ENCODE measurements at places on chromosomes 13 and 19.

DNA sequence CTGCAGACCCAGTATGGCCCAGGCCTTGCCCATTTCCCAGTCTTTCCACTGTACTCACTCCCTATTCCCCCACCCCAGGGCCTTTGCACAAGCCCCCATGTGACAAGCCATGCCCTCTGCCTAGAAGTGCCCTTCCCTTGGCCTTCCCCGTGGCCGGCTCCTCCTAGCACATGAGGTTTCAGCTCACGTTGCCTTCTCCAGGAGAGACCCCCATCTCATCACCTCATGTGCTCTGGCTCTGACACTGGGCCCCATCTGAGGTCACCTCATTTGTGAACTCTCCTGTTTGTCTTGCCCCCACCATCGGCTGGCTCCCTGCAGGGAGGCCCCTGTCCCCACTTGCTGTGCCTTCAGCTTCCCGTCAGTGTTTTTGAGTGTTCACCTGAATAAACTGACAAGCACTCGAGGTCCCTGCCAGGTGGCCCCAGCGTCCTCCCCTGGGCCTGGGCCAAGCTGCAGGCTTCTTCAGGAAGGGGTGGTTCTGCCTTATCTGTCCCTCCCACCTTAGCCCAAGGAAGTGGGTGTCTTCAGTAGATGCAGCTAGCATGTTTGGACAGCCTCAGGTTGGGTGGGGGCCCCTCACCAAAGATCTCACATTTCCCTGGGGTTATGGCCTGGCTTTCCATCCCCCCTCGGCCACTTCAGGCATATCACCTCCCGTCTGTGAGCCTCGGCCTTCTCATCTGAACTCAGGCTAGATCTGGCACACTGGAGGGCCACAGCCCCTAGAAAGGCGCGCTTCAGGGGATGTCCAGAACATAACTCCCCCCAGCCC lies 3.8 kb upstream of the SLC25A42 start:
- no peak for DNase-seq

GRCh38 chr13:45490068-45490467 lies 25.3 kb downstream of the COG3 start:
- no peak for DNase-seq

DNA sequence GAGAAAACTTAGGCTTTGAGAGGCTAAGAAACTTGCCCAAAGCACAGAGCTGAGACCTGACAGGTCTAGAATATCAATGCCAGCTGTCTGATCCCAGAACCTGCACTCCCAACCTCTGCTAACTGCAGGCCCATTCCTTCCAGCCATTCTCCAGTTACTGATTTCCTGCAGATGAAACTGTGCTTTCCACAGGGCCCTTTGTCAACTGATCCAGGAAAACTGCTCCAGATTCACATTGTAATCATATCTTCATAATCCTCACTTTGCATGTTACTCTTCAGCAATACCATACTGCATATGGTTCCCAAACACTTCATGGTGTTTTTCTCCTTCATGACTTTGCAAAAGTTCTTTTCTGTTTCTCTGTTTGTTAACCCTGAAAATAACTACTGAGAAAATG lies 100.6 kb downstream of the RAP2A start:
- DNase-seq: no peak

- DNase-seq: no peak
Measured at GRCh38 chr13:48456546-48456945, 43.6 kb upstream of the LPAR6 start.

- no peak for DNase-seq
Measured at GRCh38 chr19:51407511-51408131, 9.8 kb downstream of the SIGLEC10 start.

- no peak for DNase-seq
Measured at GRCh38 chr13:68199271-68199670, 969.1 kb upstream of the PCDH9 start.

DNA sequence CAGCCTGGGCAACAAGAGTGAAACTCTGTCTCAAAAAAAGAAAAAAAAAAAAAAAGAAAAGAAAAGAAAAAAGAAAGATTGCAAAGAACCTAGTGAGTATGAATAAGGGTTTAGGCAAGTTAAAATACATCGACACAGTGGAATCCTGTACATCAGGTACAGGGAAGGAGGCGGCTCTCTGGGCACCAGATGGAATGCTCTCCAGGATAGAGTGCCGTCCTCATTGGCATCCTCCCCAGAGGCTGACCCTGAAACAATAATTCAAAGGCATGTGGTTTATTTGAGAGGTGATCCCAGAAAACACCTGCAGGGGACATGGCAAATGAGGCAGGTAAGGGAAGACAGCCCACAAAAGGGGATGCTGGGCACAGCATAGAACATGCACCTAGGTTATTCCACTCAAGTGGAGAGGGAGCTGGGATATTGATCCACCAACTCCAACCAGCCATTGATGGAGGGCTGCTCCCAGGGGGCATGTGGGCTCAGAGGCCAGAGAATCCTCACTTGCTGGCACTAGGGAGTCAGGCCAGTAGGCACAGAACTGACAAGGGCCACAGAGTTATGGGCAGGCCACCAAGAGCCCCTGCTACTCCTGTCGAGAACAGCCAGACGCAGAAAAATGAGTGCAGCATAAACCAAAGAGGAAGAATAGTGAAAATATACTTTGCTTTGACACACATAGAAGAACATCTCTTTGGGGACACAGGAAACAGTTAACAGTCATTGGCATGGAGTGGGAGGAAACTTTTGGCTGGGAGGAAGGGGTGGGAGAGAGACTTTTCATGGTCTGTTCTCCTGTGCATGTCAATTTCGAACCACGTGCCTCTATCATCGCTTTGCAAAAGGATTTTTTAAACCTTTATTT lies 4.2 kb downstream of the TSPAN16 start:
- DNase-seq: no peak

All from NCI-H2227 treated with DMSO at 0.1 percent for 48 hours (cell line).